ENCODE measurements at places on chromosomes 5 and 9. TPM values are rescaled to one million over a fixed set of nuclear protein-coding genes. Genes with fewer than 3 reads are reported as not detected.

DNA sequence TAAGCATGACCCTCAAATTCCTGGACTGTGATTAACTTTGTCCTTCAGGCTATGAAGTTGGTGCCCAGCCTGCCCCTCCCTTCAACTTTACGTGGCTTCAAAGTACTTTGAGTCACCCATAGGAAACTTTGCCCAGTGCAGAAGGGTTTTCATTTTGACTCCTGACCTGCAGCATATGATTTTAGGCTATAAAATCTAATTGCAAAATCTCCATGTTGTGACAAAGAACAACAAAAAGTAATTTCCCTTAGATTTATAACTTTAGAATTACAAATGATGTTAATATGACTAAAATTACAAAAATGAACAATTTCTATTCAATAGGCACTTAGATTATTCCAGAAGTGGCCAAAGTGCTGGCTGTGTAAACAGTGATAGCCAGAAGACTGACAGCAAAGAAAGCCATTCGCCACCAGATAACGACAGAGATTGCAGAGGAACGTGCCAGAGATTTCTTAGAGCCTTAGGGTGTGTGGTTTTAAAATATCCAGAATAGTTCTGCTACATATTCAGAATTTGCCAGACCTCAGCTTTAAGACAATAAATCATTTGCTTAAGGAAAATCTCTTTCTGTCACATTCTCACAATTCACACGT, 197.4 kb downstream of the SEMA5A start:
- DNase-seq, result no peak

The IFNK gene
- not detected for total RNA-seq

- DNase-seq, result no peak
Observed at GRCh38 chr5:57601996-57602395, 119.4 kb upstream of the ACTBL2 start.

DNA sequence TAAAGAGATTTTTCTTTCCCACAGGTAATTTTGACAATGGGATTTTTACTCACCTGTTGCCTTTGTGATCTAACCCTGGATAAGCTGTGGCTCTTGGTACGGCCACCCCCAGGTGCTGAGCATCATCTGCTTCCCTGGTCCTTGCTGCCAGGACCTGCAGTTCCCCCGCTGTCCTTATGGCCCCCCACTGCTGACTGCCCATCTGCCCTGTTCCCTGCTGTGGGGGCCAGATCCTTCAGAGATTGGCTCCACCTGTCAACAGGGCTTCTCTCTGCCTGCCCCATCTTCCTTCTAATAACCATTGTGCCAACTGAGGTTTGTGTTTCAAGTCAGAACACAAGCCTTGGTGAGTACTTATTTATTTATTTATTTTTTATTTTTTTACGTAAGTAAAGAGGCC, 183.3 kb downstream of the MAPKAP1 start:
- DNase-seq, result no peak

DNA sequence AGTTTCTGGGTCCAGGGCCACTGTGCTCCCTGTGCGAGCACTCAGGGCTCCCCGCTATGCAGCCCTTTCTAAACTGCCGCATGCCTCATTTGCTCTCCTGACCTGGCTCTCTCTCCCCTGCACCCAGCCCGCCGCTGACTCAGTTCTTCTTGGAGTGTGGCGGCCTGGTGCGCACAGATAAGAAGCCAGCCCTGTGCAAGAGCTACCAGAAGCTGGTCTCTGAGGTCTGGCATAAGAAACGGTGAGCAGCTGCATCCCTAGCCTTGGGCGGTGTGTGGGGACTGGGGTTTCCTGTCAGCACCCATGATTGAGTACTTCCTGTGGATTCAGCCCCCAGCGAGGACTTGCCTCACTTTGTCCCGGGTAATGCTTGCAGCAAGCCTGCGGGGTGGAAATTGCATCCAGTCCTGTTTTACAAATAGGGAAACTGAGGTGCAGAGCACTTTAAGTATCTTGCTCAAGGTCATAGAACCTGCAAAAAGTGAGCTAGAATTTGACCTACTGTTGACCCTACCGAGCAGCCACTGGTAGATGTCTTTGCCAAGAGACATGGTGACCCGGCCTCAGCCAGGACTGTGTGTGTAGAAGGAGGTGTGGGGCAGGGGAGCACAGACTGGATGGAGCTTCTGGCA, 27.9 kb downstream of the USP20 start:
- DNase-seq, result no peak

The IRX1 gene
- total RNA-seq, result 0.85 TPM

DNA sequence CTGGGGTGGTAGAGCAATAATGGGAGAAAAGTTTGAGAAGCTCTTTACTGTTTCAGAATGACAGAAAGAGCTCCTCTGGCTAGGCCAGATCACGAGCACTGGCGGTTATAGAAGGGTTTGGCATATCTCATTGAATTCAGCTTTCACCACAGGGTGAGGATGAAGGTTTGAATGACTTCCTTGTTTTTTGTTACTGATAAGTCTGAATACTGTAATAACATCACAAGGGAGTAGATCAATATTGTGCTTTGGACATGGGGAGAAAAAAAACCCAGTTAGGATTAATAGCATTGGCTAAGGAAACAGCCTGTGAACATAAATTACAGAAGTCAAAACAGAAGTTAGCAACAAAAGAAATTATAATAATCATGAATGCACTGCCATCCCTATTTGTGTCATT, 9.4 kb downstream of the PHAX start:
- DNase-seq, result no peak

All from urinary bladder (tissue), 4 donors.